ENCODE measurements at places on chromosomes 5 and 9.

DNA sequence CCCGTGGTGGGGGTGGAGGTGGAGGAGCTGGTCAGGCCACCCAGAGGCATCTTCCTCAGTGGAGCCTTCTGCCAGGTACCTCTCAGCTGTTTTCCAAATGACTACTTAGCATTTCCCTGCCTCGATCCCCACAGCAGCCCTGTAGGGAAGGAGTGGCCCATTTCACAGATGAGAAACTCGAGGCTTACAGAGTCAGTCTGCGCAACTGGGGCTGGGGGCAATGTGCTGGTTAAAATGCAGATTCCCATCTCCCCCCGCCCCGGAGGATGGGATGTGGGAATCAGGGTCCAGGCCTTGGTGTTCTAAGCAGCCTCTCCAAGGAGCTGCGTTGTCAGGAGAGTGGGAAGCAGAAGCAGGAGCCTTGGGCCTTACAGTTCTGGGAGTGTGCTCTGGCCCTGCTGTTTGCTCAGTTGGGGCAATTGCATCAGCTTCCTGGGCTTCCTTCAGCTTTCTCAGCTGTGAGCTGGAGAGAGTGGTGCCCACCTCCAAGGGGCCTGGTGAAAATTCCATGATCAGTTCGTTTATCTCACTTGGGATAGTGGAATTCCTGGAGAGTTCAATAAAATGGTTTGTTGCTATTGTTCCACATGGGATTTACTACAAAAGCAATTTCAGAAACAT, 19.4 kb downstream of the ERGIC1 start:
- DNase-seq = no peak

- no peak for DNase-seq
Measured at GRCh38 chr5:143564417-143564816, 160.9 kb upstream of the NR3C1 start.

DNA sequence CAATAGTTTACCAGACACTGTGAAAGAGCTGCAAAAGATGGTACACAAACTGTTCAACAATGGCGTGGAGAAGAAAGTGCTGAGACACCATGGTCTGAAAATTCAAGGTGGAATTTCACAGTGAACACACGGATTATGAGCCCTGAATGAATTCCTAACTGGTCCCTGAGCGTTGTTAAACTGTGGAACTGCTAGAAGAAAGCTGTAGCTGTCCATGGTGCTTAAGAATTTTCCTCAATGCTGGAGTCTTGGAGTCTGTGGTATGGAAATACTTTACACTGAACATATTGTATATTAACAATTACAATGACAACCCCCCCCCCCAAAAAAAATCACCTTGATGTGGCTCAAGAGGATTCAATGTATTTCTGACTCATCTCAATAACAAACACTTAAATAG, 68.5 kb downstream of the SLC24A2 start:
- DNase-seq = peak; percentile 65

DNA sequence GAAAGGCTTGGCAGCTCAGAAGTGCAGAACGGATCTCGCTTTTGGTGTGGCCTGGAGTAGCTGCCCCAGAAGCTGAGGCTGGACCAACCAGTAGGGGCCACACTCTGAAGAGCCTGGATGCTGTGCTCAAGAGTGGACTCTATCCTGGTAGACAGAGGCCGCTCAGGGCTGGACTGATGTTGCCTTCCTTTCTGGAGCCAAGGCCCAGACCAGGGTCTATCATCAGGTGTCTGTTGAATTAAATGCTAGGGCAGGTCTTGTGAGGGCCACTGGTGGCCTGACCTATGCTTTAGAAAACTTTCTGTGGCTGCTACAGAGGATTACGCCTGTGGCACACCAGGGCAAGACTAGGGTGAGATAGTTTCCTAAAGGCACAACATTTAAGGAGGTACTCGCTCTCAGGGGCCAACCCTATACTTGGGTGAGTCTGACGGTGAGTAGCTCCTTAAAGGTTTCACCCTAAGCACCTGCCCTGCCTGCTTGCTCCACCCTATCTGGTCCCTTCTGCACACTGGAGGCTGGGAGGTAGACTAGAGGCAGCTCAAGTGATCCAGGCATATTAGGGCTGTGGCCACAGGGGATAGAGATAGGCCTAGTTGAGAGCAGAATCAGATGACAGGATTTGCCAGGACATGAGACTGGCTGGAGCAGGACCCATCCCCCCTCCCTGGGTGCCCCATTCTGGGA, 9.8 kb upstream of the IRF1 start:
- no peak for DNase-seq

DNA sequence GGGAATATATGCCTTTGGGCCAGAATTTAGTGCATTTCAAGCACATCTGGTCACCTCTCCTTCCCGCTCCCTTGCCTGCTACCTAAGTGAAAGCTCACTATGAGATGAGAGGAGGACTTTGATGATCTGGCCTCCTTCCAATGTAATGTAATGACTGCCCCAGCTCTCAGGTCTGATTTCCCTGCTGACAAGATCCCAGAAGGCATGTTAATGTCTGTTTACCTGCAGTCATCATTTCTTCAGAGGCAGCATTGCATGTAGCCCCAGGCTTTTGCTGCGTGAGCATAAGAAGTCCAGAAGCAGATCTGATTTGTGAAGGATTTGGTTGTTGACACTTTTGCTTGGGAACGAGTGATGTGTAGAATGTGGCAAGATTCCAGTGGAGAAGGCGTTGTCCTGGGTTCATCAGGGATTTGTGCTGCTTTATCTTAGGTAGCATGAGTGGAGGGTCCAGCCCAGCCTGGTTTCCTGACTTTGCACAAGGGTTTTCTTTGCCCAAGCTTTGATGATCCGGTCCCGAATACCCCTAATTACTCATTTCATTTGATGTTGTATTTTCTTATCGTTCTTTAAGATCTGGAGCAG, 192.7 kb downstream of the GOLPH3 start:
- peak; percentile 90 for DNase-seq

- no peak for DNase-seq
Measured at GRCh38 chr5:133155326-133155969, 103.6 kb downstream of the HSPA4 start.

GRCh38 chr5:149027636-149028035, 35.2 kb downstream of the SH3TC2 start:
- no peak for DNase-seq

DNA sequence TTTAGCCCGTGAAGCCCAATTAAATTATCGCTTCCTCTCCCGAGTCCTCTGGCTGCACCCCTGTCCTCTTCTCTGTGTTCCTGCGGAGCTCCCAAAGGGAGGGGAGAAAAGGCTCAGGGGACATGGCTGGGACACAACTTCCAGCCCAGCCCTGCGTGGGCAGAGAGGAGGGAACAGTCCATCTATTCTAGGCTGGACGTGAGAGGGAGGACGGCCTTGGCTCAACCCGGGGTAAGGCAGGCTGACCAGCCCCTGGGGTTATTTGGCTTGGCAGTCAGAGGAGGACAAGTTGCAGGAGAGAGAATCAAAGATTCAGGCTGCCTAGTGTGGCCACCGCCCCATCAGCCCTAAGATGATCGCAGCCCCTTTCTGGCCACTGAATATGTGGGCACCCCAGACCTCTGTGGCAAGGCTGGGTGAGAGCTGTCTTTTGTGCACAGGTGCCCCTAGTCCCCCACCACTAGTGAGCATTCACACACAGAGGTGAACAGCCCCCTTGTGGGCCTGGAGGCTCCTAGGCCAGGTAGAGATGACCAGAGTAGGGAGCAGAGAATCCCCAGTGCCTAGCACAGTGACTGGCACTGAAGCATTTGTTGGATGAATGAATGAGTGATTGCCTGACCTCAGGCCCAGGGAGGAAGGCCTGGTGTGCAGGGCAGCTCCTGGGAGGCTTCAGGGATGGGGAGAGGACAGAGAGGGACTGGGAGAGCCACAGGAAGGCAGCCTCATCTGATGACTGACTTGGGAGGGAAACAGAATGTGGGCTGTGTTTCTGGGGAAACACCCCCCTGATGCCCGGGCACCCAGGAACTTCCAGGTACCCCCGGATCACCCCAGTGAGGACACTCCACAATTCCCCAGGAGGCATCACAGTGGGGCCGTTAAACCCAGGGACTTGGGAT, 133.9 kb downstream of the C9orf50 start:
- DNase-seq = no peak

- peak; percentile 52 for DNase-seq
Measured at GRCh38 chr9:115015018-115015635, 84.7 kb upstream of the TNFSF8 start.

GRCh38 chr9:89361816-89362646, 43.7 kb downstream of the SECISBP2 start:
- no peak for DNase-seq

DNA sequence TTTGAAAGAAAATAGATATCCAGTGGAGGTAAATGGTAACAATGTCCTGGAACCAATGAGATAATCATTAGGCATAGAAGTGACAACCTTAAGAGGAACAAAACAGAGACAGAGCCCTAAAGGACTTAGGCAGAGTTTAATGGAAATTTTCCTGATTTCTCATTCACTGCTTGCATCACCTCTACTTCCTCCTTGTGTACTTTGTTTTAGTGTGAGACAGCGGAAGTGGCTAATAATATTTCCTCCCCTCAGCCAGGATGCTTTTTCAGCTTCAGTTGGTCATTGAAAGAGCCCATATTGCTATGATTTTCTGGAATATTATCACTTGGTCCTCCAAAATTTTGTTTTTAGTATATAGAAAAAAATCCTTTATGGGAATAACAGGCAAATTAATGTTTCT, 153.4 kb upstream of the MPDZ start:
- DNase-seq = no peak

DNA sequence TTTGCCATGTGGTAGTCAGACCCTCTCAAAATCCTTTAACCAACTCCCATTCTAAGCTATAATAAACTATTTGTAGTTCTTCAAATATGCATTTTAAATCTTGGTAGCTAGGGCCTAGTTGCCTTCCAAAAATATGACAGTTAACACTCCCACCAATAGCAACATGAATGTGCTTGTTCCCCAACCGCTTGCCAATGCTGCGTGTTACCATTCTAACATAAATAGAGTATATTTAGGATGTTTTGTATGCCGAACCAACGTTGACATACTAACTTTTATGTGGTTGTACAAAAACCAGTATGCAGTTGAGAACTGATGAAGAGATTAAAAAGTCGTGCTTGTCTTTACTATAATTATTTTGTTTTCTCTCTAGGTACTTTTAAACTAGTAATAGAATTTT, 9.0 kb downstream of the UBE2B start:
- no peak for DNase-seq

All from trophoblast cell (in vitro differentiated cells and primary cell).